ENCODE measurements at places on chromosomes 4 and X.

DNA sequence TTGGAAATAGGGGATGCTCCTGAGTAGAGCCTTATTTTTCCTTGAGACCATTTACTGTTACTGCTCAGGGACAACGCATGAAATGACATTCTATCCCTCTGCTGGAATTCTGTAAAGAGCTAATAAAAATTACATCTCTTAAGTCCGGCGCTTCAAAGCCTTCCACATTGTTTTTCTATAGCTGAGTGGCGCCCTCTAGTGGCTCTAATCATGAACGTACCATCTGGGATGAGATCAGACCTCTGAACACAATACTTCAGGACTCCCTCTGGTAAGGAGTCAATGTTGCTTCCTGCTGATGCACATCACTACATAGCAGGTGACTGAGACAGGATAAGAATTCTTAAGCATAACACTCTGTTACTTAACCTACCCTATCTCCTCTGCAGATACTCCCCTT is 6.0 kb downstream of the HMGN5 start:
- peak; percentile 9 for DNase-seq

DNA sequence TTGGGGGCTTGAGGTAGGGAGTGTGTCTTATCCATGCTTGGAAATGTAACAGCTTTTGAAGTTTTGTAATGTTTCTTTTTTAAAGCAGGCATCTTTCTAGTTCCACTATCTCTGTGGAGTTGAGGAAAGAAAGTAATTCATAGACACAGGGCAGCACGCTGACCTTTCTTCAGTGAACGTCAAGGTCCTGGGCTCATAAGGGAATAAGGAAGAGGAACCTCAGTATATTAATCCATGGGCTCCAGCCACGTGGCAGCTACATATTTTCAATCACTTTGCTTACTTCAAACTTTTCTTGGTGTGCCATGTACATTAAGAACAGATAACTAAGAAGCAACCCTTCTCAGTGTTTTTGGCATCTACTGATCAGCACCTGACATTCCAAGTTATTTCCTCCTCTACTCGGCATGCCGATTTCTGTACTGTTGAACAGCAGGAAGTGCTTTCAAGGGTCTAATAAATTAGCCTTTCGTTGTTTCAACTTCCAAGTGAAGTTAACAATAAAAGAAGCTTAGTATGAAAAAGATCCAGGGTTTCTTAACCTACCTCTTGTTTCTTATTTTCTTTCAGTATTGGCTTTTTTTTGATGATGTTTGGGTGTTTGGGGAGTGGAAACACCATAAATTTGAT is 88.2 kb downstream of the SORBS2 start:
- no peak for DNase-seq

DNA sequence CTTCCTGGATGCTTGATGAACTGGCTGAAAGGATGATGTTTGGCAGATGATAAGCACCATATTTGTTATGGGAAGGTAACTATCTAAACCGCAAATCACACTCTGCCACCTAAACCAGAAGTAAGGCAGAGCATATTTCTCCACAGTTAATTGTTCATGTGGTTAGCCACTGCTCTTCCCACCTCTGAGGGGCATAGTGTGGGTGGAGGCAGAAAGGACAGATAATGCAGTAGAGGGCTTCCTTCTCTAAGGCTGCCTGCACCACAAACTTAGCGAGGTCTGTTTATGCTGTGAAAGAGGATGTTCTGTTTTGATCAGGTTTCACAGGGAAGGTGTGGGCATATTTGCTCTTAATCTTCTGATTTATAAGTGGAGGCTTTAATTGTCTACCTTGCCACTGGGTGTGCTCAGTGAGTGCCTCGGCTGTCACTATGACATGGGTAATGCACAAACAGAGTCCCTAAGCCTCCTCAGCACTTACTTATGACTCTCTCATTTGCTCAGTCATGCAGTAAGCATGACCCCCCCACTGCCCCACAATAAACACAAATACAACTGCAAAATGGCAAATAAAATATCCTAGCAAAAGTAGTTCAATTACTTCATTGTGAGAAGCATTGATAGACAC is 401.0 kb downstream of the TMA16 start:
- DNase-seq, result no peak

DNA sequence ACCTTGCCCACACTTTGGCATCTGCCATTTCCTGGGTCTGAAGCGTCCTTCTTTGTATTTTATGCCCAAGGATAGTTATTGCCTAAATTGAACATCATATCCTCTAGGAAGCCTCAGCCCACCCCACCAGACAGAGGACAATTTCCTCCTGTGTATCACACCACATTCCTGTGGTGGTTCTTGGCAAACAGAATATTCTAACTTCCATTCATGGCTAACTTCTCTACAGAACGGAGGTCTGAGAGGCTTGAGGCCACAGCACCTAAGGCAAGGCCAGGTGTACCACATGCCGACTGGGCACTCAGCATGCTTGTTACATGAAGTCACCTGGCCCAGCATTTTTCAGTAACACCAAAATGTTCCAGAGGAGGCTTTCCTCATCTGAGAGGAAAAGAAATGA is 42.4 kb downstream of the CD99L2 start:
- DNase-seq, result no peak

- DNase-seq, result peak; percentile 54
Measured at GRCh38 chr4:149291463-149291862, 524.2 kb downstream of the IQCM start.

GRCh38 chr4:2756691-2757350 is 685 bp upstream of the TNIP2 start:
- DNase-seq, result no peak

GRCh38 chr4:1318488-1319213 is 28.4 kb upstream of the UVSSA start:
- peak; percentile 10 for DNase-seq

- no peak for DNase-seq
Measured at GRCh38 chr4:93749292-93749761, 79.2 kb upstream of the ATOH1 start.

DNA sequence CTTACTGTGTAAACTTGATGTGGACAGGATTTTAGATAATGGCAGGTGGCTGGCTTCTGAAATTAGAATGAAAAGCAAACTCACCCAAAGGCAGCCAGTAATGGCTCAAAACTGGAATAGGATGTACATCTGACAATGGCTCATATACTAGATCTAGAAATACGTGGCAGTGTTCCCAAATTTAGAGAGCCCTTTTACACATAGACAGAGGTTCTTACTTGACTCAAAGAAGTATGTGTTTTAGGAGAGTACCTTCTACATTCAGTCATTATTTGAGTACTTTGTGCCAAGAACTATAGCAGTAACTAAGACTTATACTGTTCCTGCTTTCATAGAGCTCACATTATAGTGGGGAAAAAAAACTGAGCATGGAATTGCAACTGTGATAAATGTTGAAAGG is 48.0 kb downstream of the UBE2K start:
- no peak for DNase-seq

DNA sequence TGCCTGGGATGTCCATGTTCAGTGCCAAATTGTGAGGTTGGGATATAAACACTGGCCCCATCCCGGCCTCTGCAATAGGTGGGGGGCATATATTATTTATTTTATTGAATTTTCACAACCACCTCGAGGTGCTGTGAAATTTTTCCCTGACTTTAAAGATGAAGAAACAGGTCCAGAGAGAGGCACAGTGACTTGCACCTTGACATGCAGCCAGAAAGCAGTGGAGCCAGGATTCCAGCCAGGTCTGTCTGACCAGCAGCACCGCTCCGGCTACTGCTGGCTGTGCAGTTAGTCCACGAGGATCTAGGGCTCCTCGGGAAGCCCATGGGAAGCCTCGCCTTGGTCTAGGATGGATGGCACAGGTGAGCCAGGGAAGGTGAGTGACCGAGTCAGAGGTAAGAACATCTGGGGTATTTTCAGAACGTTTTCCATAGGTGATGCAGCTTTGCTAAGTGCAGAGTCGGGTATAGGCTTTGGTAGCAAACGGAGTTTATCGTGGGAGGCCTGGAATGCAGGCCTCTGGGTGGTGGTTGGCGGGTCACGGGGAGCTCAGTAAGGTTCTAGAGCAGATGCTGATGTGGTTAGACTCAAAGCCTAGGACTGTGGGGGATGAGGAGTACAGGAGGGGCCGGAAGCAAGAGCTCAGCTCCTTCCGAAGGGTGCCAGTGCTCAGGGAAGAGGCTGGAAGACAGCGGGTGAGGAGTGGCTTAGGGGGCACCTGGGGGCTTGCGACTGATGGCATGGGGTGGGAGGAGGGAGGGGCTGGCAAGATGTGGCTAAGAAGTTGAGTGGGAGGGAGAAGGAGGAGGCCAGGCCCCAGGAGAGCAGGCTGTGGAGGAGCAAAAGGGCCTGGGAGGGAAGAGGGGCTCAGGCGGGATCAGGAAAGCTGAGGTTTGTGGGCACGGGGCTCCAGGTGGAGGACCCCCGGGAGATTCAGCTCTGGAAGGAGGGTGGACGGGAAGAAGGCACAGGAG is 107.7 kb upstream of the LRPAP1 start:
- no peak for DNase-seq

DNA sequence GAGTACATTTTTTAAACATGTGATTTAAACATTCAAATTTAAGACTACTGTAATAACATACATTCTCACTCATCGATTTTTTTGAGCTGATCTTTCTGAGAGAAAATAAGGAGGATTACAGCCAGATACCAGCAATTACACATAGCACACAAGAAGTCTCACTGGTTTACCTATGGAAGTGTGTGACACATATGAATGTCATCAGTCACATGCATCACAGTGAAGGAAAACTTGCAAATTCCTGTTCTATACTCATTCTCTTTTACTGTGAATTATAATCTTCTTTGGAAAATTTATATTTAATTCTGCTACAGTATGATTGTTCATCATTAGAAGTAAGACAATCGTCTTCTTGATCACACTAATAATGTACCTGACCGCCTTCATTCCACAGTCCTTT is 21.3 kb upstream of the BMP2K start:
- DNase-seq, result no peak

- no peak for DNase-seq
Measured at GRCh38 chrX:99172958-99173357, 1237.1 kb downstream of the PCDH19 start.

DNA sequence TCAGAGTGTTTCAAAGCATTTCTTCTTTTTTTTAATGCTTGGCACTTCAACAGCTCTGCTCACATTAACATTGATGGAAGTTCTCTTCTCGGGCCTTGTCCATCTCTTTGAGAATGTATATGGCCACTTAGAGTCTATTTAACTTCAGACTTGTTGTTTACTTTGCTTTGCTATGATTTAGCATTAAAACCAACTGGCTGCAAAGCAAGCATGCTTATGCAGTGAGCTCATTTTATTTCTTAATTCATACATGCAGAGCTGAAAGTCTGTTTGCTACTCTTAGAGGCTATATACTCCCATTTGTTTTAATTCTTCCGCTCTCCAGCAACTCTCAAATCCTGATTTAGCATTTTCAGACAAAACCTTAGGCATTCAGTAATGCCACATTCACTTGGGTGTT is 107.6 kb upstream of the PACRGL start:
- DNase-seq, result no peak

- DNase-seq, result no peak
Measured at GRCh38 chrX:150463566-150463965, 100.4 kb downstream of the MAMLD1 start.

- no peak for DNase-seq
Measured at GRCh38 chr4:145929415-145930178, 9.0 kb downstream of the ZNF827 start.
